ENCODE measurements at places on chromosomes 11 and 22.

DNA sequence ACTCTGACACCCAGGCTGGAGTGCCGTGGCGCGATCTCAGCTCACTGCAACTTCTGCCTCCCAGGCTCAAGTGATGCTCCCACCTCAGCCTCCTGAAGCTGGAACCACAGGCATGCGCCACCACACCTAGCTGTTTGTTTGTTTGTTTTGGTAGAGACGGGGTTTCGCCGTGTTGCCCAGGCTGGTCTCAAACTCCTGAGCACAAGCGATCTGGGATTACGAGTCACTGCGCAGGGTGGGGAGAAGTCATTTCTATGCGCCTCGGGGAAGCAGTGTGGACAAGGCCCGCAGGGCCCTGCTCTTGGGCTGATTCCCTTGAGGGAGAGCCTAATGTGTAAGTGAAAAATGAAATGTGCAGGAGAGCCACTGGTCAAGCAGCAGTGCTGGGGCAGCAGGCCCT is 19.6 kb upstream of the SEPTIN5 start:
- DNase-seq: no peak

- no peak for DNase-seq
These were observed 16.2 kb upstream of the FXYD6 start for GRCh38 chr11:117892651-117893050.

GRCh38 chr11:13880634-13881033 is 81.9 kb upstream of the SPON1 start:
- DNase-seq: no peak

DNA sequence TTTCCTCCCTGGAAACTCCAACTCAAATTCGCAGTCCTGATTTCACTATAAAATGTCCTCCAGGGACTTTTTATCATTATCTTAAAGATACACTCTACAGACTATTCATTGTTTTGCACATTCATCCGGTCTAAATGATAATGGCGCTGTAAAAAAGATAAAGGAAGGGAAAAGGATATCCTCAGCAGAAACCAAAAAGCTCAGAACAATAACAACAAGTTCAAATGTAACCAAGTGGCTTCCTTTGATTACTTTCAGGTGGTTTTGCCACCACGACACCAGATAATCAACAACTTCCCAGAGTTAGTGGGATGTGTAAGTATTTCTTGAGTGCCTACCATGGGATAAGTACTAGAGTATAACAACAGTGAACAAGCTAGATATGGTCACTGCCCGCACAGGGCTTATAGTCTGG is 26.3 kb downstream of the PRCP start:
- no peak for DNase-seq

GRCh38 chr11:75816561-75817239 is 1.7 kb downstream of the UVRAG start:
- DNase-seq: peak; percentile 77

DNA sequence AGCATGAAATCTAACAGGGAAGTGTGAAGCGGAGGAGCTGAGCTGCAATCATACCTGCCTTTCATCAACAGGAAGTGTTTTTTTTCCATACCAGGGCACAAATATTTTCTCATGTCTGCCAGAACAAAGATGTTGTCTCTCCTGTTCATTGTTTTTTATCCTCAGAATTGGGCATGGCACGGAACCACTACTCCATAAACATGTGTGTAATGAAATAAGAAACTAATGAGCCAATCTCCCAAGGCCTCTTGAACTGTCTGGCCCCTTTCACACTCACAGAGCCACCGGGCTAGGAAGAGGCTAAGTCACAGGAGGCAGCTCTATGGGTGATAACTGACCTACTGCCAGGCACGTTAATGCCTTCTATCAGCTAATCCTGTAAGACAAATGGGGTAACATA is 124.4 kb downstream of the ETS1 start:
- no peak for DNase-seq

DNA sequence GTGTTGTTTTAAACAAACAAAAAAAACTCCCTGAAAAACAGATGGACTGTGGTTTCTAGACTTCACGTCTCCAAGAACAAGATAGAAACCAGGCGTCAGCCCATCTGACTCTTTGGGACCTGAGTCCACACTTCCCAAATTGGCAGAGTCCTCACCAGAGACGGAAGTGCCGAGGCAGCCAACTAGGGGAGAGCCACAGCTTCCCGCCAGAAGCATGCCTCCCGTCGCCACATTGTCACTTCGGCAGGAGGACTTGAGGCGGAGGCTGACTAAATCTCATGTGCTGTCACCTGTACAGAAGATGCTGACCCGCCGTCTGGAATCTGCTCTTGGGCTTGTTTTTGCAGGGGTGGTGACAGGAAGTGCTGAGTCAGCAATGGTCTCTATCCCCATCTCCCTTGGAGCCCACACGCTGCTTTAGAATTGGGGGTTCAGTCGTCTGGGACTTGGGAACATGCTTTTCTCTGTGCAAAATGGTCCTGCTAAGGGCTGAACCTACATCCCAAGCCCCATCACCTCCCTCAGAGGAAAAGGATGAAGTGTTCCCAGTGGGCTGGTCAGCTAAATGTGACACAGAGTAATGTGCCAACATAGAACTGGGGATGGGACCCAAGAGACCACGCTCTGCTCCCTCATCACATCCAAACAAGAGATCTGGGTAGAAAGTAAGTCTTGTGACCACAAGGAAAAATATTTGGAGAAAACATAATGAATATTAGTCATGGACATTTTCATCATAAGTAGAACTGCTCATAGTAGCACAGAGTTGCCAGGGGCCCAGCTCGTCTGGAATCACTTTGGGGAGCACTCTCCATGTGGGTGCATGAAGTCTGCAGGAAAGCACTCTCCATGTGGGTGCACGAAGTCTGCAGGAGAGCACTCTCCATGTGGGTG is 152.9 kb downstream of the SNX19 start:
- no peak for DNase-seq

GRCh38 chr11:19675397-19675796 is 37.2 kb upstream of the NAV2 start:
- no peak for DNase-seq

DNA sequence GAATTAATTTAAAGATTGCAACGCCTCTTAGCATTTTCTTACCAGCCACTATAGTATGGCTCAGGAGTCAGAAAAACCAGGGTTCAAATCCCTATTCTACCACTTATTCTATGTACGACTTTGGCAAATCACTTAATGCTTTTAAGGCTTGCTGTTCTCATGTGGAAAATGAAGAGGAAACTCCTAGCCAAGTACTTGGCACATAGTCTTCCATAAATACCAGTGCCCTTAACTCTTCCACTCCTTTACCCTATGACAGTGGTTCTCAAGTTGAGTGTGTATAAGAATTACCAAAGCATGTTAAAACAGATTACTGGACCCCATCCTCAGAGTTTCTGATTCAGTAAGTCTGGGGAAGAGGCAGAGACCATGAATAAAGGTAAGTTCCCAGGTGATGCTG is 107.6 kb downstream of the RBFOX2 start:
- DNase-seq: no peak

GRCh38 chr22:29031227-29032011 is 30.2 kb downstream of the C22orf31 start:
- DNase-seq: no peak

DNA sequence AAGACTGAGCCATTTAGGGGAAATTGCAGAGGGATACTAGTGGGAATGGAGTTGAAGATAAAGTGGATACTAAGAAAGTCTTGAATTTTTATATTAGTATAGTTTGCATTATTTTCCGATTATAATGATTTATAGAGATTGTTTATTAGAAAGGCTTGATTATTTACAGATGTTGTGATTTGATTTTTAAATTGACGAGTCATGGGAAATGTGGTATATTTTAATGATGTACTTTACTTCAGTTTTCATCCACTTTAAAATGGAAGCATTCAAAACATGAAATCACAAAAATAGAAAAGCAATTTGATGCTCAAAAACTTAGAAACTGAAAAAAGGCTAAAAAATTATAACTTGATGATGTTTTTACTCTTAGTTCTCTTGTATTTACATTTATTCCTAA is 21.2 kb downstream of the USP47 start:
- DNase-seq: no peak

- DNase-seq: no peak
These were observed 38.0 kb downstream of the MRGPRD start for GRCh38 chr11:68942751-68943271.

- DNase-seq: no peak
These were observed 21.8 kb upstream of the YWHAH start for GRCh38 chr22:31922534-31922933.

DNA sequence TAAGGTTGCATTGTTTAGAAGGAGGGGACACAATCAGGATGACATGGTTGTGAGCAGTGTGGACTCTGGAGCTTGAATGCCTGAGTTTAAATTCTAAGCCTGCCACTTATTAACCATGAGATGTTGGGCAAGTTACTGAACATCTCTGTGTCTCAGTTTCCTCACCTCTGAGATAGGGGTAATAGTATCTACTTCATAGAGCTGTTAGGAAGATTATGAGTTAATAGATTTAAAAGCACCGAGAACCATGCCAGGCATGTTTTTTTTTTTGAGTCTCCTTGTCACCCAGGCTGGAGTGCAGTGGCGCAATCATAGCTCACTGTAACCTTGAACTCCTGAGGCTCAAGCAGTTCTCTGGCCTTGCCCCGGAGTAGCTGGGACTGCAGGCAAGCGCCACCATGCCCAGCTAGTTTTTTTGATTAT is 33.3 kb downstream of the ST14 start:
- DNase-seq: no peak

GRCh38 chr11:47915374-47915773 is 65.0 kb upstream of the PTPRJ start:
- DNase-seq: no peak

DNA sequence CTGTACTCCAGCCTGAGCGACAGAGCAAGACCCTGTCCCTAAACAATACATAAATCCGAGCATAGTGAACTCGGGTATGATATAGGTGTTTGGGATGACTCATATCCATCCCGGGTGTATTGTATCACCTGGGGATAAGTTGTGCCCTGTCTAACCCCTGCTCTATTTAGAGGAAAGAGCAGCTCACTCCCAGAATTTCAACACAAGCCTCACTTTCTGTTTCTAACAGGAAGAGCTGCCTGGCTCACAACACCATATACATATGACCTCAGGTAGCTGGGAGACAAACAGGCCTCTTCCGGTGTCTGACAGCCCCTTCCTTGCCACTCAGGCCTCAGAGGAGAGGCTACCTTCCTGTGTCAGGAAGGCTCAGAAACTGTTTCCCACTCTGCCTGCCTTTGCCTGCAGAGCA is 9.9 kb upstream of the MICALL1 start:
- DNase-seq: peak; percentile 39

- no peak for DNase-seq
These were observed 51.0 kb downstream of the ALX4 start for GRCh38 chr11:44258839-44259420.

DNA sequence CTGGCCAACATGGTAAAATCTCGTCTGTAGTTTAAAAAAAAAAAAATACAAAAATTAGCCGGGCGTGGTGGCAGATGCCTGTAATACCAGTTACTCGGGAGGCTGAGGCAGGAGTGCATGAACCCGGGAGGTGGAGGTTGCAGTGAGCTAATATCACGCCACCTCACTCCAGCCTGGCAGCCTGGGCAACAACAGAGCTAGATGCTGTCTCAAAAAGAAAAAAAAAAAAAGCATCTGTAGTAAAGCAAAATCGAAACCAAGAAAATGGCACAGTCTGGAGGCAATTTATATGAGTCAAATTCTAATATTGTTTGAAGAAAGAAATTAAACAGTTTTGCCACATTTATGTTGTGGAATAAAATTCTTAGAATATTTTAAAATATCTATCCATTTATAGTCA is 365.0 kb upstream of the CHORDC1 start:
- no peak for DNase-seq

DNA sequence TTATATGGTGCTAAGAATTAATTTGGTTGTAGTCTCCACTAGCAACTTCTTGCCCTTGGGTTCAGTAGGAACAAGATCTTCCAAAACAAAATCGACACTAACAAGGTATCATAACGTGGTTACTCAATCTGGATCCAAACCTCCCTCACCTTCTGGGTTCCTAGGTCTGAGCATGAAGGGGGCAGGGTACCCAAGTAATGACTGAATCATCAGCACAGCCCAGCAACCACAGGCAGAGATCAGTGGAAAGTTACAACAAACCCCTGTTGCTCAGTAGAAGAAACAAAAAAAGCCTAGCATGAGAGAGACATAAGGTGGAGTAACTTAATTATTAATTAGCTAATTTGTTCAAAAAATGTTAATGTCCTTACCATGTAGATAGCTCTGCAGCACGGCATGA is 221.4 kb downstream of the BLID start:
- DNase-seq: no peak

GRCh38 chr11:130649801-130650200 is 201.4 kb downstream of the ADAMTS15 start:
- DNase-seq: no peak

- DNase-seq: no peak
These were observed 945.3 kb downstream of the LRRC4C start for GRCh38 chr11:40514124-40514523.

- no peak for DNase-seq
These were observed 1.5 kb upstream of the CCDC90B start for GRCh38 chr11:83287631-83288030.

DNA sequence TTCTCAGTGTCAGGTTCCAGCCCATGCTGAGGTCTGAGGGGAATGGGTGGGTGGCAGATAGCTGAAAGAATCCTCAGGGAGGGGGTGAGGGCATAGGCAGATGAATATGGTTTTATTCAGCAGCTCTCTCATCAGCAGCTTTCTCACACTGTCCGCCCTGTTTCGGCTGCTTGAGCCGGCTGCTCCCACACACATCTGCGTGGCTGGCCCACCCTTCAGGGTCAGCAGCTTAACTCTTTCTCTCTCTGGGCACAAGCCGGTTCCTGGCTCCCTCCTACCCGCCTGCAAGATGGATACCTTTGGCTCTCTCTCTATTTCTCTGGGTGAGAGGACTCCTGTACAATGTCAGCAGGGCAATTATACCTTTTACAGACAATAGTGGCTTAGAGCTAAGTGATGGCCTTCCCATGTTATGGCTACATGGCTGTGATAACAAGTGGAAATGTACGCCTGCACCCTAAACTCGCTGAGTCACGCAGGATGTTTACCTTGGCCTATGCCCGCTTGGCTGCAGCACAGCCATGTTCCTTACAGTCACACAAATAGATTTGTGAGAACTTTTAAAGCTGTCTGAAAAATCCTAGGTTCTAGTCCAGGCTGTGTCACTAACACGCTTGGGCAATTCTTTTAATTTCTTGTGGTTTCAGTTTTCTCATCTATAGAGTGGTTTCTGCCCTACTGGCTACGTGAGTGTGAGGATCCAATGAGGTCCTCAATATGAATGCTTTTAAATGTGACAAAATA is 4.1 kb downstream of the MMP20 start:
- DNase-seq: no peak

DNA sequence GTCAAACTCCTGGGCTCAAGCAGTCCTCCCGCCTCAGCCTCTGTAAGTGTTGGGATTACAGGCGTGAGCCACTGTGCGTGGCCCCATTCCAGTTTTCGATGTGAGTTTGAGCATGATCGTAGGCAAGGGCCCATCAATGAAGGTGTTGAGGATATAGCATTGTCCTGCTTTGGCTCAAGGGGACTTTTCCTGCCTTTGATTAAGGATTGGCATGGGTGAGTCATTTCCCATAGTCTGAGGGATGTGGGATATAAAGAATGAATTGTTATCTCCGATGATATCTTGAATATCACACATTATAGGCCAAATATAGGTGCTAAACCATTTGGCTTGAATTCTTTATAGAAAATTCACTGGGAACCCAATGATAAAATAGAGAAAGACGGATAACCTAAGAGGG is 30.4 kb downstream of the STIM1 start:
- no peak for DNase-seq
